ENCODE measurements at places on chromosomes 5 and 9.

- no peak for DNase-seq
These were observed 286.6 kb upstream of the POU5F2 start for GRCh38 chr5:94028001-94028400.

GRCh38 chr9:108053555-108054061, 564.0 kb upstream of the KLF4 start:
- no peak for DNase-seq

GRCh38 chr5:126377424-126377823, 45.8 kb upstream of the GRAMD2B start:
- DNase-seq, result no peak

DNA sequence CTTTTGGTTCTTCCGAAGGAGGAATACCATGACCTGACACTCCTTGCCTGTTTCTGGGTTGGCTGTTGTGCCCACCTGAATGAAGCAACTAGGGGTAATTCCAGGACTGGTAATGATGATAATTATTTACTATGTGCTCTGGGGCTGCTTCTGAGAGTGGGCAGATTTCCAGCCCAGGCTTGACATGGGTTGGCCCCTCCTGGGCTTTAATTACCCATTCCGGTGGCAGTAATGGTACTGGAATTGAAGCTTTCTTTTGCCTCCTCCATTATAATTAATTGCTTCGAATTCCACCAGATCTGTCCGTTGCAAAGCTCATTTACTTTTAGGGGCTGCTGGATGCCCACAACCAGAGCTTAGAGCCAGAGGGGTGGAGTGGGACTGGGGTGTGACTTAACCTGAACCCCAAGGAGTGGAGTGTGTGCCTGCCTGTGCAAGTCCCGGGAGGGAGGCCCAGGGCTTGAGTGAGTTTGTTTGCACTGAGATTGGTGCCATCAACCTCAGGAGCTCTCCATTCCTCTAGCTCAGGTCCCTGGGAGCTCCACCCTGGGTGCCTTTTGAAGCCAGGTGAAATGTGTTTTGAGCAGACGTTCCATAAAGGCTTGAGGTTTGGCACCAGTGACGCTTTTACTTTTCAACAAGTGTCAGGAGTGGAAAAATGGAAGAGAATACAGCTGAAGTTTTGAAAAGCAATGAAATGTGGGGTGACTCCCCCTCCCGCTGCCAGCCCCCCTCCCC, 214.6 kb downstream of the PDZD2 start:
- DNase-seq, result no peak

GRCh38 chr9:126638571-126639132, 24.9 kb downstream of the LMX1B start:
- DNase-seq, result no peak

DNA sequence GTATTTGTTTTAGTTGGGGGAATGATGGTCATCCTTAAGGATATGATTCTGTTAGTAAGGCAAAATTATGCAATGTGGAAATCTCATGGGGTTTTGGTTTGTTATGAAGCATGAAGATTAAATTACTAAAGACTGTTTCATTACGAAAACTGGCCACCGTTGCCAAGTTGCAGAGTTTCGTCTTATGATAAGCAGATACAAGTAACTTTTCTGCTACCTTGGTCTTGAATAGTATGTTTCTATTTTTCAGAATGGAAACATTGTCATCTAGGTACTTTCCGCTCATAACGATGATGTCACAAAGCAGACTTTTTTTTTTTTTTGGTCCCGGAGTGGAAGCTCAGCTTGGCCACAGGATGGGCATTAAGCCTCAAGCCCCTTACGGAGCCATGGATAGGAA, 4.2 kb downstream of the CCNI2 start:
- DNase-seq, result no peak

DNA sequence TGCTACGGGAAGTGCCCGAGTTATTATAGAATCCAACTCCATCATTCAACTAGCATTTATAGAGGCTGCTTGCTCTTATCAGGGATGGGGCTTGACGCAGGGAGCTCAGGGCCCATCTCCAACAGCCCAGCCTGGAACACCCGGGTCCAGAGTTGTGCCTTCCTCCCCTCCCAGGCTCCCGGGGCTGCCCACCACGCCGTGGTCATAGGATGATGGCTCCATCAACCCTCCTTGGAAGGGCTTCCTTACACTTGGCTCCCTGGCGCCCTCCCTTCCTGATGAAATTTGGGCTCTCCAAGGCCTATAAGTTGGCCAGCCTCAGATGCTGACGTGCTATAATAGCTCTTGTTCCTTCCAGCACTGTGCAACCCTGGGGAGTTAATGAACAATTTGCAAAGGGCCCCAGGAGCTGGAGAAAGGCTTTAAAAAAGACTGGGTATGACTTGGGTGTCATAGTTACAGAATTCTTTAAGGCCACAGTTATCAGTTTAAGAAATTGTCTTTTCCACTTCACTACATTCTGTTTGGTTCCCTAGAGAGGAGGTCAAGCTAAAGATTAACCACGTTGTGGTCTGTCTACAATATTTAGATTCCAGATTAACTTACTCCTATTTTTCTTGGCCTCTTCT, 42.5 kb upstream of the GADD45G start:
- DNase-seq, result no peak

DNA sequence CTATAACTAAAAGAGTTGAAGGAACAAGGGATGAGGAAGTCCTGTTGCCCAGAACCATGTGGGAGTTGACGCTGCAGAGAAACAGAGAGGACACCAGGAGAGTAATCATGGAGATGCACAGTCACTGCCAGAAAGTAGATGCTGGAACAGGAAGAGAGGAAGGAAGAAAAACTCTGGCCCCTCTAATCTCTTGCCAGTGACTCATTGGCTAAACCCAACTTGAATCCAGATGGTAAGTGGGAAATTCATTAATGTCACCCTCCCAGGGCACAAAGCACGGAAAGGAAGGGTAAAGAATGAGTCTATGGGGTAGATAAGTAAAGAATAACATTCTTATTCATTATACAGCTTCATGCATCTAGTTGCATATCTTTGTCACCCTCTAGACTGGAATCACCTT, 631.9 kb downstream of the PRELID2 start:
- DNase-seq, result no peak

DNA sequence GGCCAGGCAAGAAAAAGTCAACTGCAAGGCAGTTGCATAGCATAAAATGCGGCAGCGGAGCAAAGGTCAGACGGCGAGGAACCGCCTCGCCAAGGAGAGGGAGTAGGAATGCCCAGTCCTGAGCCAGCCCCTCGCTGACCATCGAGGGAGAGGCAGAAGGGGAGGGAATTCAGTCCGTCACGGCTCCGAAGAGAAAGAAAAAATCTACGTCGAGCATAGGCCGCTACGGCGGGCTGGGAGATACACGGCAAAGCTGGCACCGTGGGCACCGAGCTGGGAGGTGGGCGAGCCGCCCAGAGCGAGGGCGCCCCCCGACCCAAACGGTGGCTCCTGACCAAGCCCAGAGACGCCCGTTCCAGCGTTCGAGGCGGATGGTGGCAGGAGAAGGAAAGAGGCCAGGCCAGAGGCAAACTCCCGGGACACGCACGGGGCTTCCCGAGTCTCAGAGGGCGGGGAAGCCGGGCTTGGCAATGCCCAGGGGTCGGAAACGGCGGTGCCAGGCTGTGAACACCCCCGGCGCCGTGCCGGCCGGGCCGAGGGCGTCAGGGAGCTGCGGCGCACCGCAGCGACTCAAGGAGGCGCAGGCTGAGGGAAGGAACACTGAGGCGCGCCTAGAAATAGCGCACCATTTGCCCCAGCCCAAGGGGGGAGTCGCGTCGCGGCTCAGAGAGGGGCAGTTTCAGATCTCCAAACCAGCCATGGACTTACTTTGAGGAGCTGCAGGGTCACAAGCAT, 518 bp downstream of the SPRY4 start:
- DNase-seq, result peak; percentile 3
